ENCODE measurements at places on chromosomes 3 and 15.

DNA sequence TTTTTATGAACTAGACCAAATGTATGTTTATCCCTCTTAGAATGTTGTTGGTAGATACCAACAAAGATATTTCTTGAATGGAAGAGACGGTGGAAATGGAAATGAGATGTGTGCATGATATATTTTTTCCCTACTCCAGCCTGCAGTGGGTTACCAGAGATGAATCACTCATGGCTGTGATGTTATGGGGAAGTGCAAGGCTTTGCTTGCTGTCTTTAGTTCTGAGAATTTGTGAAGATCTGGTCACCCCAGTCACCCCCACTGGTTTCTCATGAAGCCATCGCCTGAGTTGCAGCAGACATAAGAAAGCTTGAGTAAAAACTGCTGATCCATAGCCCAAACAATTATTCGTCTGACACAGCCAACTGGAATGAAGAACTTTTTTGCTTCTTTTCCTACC lies 78.1 kb upstream of the EOMES start:
- no peak for DNase-seq

DNA sequence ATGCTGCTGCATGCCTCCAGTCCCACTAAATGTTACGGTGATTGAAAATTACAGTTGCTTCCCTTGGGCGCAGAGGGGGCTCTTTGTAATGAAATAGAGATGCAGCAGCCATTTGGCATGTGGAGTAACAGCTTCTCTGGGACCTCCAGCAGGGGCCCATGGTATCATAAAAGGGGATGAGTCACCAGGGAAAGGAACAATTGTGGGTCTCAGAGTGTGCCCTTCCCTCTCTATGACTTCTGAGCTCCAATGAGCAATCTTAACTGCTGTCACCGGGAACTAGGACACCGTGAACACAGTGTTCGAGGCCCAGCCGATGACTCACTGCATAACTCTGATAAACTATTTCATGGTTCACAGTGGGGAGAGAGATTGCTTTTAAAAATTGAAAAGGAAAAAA lies 164.8 kb upstream of the NUDT16 start:
- peak; percentile 88 for DNase-seq

- DNase-seq, result no peak
Observed at GRCh38 chr15:34654625-34655024, 71.2 kb upstream of the GOLGA8B start.

DNA sequence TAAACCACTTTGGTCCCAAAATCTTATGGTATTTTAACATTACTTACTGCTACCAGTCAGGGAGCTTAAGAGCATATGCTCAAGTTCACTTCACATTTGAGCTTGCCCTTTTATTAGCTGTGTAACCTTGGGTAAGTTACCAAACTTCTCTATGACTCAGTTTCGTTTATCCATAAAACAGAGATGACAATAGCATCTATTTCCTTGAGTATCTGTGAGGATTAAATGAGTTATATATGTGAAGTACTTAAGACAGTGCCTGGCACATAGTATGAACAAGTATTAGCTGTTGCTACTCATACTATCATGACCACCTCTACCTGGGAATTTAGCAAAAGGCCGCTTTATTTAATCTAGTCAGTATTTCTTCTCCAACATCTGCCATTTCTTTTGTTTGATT lies 5.9 kb downstream of the ATOSA start:
- DNase-seq, result no peak

DNA sequence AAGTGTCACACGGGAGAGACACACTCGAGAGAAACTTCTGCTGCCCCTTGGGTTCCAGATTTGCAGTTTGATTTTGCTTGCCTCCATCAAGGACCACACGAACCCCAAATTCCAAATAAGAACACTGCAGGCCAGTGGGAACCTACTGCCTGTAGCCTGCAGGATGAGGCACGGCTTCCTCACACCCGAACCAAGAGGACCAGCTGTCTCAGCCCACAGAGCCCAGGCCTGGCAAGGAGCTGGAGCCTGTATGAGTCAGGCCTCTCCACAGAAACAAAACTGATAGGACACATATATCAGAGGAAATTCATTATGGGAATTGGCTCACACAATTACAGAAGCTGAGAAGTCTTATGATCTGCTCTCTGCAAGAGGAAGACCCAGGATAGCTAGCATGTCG lies 188.1 kb upstream of the NSMCE3 start:
- DNase-seq, result no peak

- DNase-seq, result peak; percentile 49
Observed at GRCh38 chr3:128081846-128082245, 29.6 kb downstream of the SEC61A1 start.

- no peak for DNase-seq
Observed at GRCh38 chr3:43132870-43133636, 27.2 kb upstream of the POMGNT2 start.

DNA sequence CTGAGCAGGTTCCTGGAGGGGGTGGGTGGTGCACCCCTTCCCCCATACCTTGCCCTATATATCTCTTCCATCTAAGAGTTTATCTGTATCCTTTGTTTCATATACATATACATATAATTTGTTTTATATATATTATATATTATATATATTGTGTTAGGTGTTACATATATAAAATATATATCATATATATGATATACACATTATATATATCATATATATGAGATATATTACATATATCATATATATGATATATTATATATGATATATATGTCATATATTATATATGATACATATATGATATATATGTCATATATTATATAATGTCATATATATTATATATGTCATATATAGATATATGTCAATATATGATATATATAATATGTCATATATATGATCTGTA lies 31.1 kb downstream of the EXD1 start:
- no peak for DNase-seq

GRCh38 chr3:72746430-72747411 lies 101.5 kb downstream of the SHQ1 start:
- peak; percentile 67 for DNase-seq

DNA sequence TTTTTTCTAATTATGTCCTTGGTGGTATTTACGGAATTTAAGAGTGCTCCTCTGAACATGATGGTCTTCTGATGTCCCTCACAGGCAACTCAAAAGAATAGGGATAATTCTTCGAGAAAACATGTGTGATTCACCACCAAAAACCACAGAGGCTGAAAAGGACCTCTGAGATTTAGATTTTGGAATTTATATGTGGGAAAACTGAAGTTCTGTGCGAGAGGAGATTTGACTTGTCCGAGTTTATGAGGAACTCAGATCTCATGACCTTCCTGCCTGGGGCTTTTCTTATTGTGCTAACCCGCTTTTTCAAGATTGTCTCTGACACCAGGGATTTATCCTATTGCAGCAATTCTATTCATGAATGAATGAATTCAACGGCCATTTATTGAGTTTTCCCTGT lies 142.4 kb downstream of the FAM43A start:
- DNase-seq, result no peak

- DNase-seq, result no peak
Observed at GRCh38 chr3:88147261-88147660, 2.5 kb upstream of the C3orf38 start.
